Sigmoid colon (tissue), 7 donors: ENCODE measurements at places on chromosomes 4 and X. TPM values are rescaled to one million over a fixed set of nuclear protein-coding genes. Genes with fewer than 3 reads are reported as not detected.

DNA sequence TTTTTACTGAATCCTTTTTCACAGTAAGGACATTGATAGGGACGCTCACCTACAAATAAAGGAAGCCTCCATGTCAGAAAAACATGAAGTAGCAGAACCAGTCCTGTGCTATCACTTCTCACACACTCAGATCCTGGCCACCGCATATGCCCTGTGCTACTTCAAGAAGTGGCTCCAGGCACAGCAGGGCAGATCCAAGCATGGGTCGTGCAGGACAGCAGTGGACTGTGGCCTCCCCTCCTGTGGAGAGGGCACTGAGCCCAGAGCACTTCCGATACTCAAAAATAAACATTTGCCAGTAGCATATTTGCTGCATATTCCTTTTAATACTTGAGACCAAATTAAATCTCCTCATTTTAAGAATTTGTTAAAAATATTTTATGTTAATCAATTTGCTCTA, 167.9 kb downstream of the PRDM5 start:
- no peak for DNase-seq

DNA sequence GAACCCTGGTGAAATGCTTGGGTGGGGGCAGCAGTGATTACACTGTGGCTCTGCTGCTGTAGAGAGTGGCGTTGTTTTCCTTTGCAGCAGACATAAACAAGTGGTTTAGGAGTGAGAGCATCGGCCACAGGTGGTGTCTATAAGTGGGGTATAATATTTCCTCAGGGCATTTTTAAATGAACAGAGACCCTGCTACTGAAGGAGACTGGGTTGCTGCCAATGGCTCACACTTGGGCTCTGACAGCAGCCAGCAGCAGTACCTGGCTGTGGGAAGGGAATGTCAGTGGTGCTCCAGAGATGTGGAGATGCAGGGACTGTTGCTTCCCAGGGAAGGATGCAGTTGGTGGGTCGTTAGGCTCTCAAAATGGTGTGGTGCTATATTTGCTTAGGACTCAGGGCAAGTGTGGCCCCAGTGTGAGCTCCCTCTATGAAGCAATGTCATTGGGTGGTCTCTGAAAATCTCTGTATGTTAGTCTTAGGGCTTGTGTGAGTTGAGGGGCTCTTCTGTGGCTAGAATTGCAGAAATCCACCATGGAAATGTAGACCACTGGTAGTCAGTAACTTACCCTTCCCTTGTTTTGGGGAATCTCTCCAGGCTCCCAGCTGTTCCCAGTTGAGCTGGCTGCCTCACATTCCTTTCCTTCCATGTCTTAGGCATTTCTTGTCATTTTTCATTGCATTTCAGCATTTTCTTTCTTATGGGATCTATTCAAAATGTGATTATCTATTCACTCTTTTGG, 1023.0 kb upstream of the GRID2 start:
- DNase-seq, result no peak

GRCh38 chr4:107937040-107937439, 5.7 kb downstream of the CYP2U1 start:
- no peak for DNase-seq

- no peak for DNase-seq
These were observed 2.5 kb downstream of the TIMP1 start for GRCh38 chrX:47584714-47585113.

DNA sequence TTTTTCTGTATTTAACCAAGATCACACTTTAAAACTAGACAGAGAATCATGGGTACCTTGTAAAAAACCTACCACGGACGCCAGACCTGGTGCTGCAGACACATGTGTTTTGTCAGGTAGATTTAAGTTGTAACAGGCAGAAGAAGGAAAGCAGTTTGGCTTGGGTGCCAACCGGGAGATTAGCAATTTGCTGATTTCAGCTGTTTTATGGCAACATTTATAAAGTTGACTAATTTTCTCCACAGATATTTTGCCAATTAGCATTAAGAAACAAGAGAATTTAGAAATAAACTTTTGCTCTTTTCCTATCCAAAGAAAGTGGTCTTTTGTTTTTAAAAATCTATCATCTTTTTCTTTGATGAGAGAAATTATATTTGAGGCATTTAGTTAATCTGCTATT, 76.3 kb upstream of the STOX2 start:
- DNase-seq, result no peak

DNA sequence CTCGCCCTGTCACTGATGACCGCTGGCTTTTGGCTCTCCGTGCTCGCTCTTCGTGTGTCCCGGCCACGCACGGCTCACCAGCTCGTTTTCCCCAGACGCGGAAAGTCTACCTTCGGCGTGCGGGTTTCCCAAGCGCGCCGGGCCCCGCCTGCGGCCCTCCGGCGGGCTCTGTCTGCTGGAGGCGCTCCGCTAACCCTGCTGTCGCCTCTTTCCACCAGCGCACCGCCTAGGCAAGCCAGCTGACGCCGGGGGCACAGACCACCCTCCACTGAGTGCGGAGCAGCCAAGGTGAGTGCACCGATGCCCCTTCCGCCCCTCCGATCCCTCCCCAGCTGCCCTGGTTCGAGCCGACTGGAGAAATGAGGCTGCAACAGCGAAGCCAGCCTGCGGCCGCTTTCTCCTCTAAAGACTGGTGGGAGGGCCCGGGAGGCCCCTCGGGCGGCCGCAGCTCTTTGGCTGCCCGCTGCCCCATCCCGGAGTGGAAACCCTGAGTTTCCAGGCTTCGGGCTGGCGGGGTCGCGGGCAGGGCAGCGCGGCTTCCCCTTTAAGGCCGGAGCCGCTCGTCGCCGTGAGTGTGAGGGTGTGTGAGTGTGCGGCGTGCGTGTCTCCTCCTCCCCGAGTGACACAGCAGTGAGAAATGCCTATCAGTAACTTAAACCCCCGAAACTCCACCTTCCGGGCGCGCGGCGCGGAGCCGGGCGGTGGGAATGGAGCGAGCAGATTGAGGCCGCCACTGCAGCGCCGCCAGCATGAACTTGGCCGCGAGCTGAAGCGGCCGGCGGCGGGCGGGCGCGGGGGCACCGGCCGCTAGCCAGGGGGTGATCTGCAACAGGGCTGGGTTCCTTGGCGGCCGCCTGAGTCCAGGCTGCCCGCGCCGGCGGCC, at the start of gene MAMLD1:
Gene MAMLD1 (plus strand): TSS at position 719 of the 883 bp plus-strand sequence. CDS start 82,200 bp downstream, outside the sequence.
- DNase-seq, result peak; percentile 86

DNAAF6 gene
- not detected for polyA plus RNA-seq

DNA sequence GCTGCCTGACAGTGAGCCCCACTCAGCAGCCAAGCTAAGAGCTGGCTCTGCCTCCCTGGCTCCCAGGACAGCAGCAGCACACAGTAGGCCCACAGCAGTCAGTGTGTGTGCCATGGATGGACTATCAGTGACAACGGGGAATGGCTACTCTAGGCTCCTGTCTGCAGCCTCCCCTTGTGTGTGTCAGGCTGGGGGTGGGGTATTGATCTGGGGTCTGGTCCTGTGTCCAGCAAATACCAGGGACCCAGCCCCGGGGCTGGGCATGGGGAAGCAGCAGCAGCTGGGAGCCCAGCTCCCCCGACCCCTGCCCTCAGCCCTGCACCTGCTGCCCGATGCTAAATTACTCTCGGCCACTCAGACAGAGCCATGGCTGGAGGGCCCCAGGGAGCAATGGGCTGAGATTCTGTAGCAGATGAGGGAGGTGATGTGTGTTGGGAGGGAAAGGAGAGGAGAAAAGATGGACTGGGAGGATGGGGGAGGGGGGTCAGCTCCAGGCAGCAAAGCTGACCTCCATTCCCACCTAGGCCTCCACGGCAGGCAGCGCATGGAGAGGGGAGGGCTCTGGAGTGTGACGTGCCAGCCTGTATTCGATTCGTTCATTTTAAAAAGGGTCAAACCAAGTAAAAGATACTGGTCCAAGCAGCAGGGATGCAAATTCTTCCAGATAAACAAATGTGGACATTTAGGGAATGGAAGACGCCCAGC, 61.3 kb upstream of the CRMP1 start:
- peak; percentile 30 for DNase-seq

DNA sequence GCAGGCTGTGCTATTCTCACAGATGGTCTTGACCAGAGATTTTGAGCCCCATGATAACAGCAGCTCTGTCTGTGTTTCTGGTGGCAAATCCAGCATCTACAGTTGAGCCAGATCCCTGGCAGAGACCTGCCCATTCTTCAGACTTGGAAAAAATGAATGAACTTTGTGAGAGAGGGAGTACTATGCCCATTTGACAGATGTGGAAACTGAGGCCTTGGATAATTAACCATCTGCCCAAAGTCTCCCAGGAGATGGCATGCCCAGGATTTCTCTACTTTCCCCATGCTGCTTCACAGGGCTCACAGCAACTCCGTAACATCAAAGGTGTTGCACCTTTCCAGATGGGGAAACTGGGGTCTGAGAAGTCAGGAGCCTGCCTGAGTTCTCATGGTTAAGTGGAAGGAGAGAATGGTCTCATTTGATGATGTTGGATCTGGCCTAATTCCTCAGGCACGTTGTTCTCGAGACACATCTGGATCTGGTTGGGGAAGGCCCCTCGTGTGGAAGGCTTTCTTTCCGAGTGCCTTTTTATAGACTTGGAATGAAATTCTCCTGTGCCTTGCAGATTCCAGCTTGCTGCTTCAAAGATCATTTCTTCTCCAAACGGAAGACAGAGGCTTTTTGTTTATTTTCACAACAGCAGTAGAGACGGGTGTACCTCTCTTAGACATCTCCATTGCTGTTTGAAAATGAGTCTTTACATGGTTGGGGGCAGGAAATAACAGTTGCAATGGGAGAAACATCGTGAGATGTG, 73.3 kb upstream of the STX18 start:
- DNase-seq, result no peak

PABPC1L2A gene
- not detected for polyA plus RNA-seq

GRCh38 chrX:123959281-123960063, 2.0 kb upstream of the STAG2 start:
- DNase-seq, result peak; percentile 81

CCNA2 gene
- polyA plus RNA-seq, result 22.8 TPM

- DNase-seq, result no peak
These were observed 57.6 kb downstream of the RWDD4 start for GRCh38 chr4:183601381-183601780.

- no peak for DNase-seq
These were observed 135.7 kb downstream of the ZNF330 start for GRCh38 chr4:141356321-141356962.

- no peak for DNase-seq
These were observed 149.0 kb downstream of the FAM13A start for GRCh38 chr4:88908003-88908402.

CXXC4 gene
- polyA plus RNA-seq, result 0.46 TPM

DLG3 gene
- polyA plus RNA-seq, result 35.2 TPM

DNA sequence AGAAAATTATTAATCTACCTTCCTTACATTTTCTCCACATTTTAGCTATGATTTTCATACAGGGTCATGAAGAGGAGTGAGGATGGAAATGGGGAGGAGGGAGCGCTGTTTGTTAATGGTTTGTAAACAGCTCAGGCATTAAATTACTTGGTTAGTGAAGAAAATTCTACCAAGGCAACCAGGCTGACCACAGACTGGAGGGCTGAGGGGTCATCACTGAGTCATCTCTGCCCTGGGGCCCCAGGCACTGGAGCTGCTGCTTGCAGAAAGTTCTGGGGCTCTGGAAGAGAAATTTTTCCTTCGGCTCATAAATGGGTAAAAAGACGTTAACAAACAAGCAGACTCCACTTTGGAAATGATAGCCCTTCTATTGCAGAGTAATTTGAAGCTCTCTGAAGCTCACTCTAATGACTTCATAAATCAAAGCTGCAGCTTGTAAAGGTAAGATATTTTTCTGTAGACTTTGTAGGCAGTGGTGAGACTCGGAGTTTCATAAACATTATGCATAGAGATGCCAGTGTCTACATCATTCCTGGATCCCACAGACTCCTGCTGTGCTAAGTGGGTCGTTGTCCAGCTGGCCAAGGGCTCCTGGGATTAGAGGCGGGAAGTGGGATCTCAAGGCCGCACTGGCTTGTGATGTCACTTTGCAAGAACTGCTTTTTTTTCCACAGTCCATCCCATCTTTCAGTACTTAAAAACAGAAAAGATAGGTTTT, 159.6 kb downstream of the PTTG2 start:
- DNase-seq, result no peak

DNA sequence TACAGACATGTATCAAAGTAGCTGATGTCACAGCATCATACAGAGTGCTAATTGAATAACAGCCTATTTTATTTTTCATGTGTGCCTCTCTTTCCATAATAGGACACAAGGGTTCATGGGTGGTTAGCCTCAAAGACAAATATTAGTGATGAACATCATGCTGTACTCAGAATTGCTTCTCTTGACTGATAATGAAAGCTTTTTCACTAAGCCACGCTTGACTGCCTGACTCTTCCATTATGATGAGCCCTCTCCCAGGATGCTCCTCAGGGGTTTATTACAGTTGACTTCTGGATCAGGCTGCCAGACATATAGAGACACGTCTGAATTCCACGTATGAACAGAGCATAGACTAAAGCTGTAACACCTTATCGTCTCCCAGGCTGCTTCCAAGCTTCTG, 2757.5 kb downstream of the PCDH7 start:
- DNase-seq, result no peak

GRCh38 chr4:65773636-65774035, 103.3 kb upstream of the EPHA5 start:
- DNase-seq, result no peak

GRCh38 chrX:136291824-136292223, 8.9 kb upstream of the ADGRG4 start:
- DNase-seq, result no peak

DNA sequence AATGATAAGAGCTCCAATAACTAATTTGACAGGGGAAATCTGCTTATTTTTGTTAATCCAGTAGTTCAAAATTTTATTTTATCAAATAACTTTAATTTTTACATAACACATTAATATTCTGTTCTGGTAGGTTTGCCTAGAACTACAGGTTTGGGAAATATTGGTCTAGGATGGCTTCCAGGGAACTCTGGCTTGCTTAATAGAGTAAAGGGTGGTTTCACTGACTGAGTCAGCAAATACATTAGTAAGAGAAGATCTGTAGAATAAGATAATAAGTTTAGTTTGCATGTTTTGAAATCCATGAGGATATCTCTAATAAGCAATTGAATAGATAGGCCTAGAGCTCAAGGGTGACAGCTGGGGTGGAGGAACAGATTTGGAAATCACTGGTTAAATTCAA, 500.7 kb downstream of the ZNF674 start:
- DNase-seq, result no peak

DNA sequence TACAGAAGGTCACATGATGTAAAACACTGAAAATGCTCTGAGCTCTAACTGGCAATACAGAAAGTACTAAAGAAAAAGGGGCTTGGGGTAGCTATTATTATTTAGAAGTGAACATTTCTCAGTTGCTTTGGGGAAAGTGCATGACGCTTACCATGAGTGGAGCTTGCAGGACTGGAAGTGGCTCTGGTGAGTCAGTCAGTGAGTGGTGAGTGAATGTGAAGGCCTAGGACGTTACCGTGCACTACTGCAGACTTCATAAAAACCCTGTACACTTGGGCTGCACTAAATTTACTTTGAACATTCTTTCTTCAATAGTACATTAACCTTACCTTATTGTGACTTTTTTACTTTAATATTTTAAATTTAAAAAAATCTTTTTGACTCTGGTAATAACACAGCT, 89.3 kb upstream of the ENPP6 start:
- DNase-seq, result no peak

DNA sequence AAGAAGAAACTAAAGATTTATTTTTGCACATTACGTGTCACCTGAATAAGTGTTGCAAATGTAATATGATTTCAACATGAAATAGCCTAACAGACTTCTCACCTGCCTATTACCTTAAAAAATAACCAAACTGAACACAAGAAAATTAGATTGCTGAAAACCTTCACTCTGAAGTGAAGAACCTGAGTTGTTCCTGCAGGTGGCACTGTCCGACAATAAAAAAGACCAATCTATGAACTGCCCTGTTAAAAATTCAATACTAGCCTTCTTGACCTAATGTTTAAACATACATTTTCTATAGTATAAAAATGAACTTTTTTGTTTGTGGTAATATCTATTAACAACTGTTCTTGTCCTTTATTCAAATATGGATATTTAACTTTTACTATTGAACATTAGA, 69.2 kb upstream of the PNPLA4 start:
- DNase-seq, result no peak

PWWP3B gene
- 0.10 TPM for polyA plus RNA-seq
